Activated T-helper 9 cell treated with anti-CD3 and anti-CD28 coated beads, Interleukin-2, amount 50 U/mL, for 16 hours (primary cell): ENCODE measurements at places on chromosomes 13 and 19.

DNA sequence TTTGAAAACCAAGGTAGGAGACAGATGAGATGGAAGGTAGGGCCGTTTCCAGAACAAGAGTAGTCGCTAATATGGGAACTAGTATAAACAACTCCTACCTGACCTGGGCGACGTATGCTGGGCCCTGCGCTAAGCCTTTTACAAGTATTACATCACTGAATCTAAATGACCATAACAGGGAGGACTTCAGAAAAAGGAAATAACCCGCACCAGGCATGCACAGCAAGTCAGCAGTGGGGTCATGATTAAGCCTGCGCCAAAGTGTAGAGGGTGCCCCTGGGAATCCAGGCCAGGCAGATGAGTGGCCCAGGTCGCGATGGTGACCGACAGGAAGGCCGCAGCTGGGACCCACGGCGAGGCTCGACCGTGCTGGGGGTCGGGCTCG, 613 bp downstream of the ATP13A1 start:
- no peak for DNase-seq

GRCh38 chr19:40933025-40933424, 51.0 kb upstream of the CYP2A7 start:
- no peak for DNase-seq

- DNase-seq: no peak
Observed at GRCh38 chr13:43785650-43786471, 911 bp downstream of the ENOX1 start.

- DNase-seq: no peak
Observed at GRCh38 chr13:113531041-113531873, 40.7 kb upstream of the DCUN1D2 start.

- no peak for DNase-seq
Observed at GRCh38 chr13:23671377-23671776, 101.2 kb downstream of the TNFRSF19 start.

DNA sequence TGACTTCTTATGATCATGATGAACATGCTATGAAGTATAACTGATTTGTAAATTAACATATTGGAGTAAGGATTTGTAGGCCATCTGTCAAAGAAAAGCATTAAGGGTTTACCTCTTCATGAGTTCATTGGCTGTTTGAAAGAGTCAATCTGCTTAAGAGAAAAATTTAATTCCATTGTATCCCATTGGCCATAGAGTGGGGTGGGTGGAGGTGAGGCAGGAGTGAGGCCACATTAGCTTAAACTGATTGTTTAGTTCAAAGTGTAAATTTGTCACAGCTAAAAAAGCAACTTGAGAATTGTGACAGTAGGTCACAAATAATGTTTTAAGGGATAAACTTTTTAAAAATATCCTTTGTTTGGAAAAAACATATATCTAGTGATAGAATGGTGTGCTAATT, 11.4 kb downstream of the GPR180 start:
- no peak for DNase-seq

DNA sequence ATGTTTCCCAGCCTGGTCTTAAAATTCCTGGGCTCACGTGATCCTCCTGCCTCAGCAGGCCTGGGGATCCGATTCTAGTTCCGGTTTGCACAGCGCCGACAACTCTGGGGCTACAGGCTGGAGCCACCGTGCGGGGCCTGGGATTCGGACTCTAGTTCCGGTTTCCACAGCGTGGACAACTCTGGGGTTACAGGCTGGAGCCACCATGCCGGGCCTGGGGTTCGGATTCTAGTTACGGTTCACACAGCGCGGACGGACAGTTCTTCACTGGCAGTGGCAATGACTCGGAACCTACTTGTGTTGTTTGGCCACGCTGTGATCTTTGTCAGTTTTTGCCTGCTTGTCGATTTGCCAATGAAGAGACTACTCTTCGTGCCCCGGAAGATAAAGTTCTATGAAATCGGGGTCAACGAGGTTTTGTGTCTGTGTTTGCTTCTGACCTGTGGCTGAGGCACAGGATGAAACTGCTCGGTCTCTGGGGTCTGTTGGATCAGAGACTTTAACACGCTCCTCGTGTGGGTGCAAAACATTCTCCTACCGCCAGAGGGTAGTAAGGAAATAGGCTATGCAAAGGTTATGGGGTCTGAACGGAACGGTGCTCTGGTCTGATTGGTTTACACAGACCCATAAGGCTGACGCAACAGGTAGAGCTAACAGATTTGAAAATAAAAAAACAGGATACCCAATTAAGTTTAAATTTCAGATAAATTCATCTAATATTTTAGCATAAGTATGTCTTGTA, 12.1 kb upstream of the ZSCAN1 start:
- no peak for DNase-seq

- DNase-seq: no peak
Observed at GRCh38 chr13:88800505-88800904, 1129.3 kb downstream of the SLITRK5 start.

- no peak for DNase-seq
Observed at GRCh38 chr13:54029226-54029625, 1000.6 kb downstream of the OLFM4 start.

DNA sequence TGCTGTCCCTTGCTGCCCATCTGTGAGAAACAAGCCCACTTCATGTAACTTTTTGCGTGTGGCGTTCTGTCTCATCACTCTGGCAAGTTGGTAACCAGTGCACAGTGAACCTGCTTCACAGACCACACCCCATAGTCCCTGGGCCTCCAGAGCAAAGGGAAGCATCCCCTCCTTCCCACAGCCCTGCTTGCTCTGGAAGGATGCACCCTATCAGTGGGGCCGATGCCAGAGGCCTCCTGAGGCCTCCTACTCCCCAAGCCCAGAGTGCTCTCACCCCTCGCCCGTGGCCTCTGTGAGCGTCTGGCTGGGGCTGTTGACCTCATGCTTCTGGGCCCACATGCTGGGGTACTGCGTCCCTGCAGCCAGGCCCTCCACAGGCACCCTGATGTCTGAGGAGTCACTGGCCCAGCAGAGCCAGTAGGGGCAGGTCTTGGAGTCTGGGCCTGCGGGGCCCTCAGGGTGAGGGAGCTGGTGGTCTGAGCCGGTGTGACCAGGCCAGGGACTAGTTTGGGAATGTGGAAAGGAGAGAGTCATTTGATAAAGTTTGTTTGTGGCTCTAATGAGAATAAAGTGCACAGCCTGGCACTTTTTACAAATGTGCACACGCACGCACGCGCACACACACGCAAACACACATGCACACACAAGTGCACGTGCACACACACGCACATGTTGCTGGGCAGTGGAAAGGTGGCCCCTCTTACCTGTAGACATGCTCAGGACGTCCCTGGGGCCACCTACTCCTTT, 5.1 kb downstream of the TMEM86B start:
- no peak for DNase-seq

- DNase-seq: no peak
Observed at GRCh38 chr13:38409771-38410170, 60.1 kb downstream of the UFM1 start.

GRCh38 chr13:37149380-37149779, 43.9 kb upstream of the CSNK1A1L start:
- no peak for DNase-seq

DNA sequence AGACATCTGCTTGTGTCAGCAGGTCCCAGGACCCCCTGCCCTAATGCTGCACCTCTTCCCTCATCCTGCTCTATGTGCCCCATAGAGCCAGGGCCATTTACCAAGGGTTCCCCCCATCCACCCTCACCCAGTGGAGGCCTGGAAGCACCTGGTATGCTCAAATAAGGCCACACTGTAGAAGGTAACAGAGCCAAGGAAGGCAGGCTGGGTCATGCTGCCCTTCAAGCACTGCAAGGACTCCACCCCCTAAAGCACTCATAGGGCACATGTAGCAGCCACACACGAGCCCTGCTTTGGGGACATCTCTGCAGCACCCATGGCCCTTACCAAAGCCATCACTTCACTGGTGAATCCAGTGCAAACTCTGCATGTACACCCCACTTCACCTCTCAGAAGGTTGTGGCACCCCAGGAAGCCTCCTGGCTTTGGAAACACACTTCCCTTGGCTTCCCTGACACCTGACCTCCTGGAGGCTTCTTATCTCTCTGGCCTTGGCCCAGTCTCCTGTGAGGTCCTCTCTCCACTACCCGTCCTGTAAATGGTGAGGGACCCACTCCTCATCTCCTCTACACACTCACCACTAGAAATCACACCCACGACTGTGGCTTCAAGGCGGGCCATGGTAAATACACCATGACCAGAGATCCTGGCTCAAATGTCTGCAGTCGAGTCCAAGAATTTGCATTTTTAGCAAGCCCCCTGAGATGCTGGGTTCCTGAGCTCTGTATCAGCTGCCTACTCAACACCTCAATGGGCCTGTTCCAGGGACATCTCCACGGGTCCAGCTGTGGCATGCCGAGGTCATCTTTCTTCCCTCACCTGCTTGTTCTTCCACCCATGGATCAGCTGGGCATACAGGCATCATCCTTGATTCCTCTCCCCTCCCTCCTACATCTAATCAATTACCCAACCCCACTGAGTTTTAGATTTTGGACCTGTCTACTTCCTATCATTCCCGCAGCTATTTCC, 80.9 kb upstream of the DOCK9 start:
- no peak for DNase-seq

DNA sequence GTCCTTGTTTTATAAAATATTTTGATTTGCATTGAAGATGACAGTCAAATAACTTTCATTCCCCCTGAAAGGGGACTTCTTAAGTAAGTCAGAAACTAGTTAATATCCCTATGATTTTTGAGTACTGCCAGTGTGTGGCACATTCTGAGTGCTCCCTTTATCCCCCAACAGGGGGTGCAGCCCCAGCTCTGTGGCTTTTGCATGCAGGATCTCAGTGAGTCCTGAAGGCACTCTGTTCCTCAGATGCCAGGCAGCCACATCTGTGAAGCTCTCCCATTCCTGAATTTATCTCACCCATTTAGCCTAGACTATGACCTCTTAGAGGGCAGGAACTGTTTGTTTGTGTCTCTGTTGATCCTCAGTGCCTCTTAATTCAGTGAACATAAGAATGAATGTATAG, 123.1 kb downstream of the CDK8 start:
- no peak for DNase-seq

DNA sequence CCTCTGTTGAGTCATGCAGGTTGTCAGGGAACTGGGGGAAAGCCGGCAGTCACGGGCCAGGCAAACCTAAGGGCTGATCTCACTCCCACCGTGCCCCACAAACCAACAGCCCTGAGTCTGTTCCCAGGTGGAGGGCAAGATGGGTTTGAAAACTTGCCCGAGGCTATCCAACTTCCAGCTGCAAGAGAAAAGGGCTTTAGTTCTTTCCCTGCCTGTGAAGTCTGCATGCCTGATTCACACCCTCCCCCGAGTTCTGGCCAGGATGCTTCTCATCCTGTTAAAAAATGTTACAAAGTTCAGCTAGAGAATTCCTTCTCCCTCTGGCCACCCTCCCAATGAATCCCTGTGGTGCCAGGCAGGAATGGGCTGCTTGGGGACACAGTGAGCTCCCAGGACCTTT, 33.1 kb downstream of the MYO16 start:
- no peak for DNase-seq

GRCh38 chr19:37654629-37655300, 500 bp downstream of the ZFP30 start:
- no peak for DNase-seq

GRCh38 chr19:17393002-17393401, 994 bp downstream of the CCDC194 start:
- no peak for DNase-seq

- DNase-seq: no peak
Observed at GRCh38 chr13:35856721-35857364, 274.3 kb downstream of the DCLK1 start.

- DNase-seq: no peak
Observed at GRCh38 chr13:98576200-98576945, 534 bp downstream of the STK24 start.

DNA sequence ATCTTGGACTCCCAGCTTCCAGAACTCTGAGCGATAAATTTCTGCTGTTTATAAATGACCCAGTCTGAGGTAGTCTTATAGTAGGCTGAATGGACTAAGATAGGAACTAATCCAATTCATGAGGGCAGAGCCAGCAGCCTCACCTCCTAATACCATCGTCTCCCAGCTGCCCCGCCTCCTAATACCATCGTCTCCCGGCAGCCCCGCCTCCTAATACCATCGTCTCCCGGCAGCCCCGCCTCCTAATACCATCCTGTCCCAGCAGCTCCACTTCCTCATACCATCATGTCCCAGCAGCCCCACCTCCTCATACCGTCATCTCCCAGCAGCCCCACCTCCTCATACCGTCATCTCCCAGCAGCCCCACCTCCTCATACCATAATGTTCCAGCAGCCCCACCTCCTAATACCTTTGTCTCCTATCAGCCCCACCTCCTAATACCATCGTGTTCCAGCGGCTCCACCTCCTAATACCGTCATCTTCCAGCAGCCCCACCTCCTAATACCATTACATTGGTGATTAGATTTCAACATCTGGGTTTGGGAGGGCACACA, 2.4 kb upstream of the ARGLU1 start:
- peak; percentile 65 for DNase-seq

DNA sequence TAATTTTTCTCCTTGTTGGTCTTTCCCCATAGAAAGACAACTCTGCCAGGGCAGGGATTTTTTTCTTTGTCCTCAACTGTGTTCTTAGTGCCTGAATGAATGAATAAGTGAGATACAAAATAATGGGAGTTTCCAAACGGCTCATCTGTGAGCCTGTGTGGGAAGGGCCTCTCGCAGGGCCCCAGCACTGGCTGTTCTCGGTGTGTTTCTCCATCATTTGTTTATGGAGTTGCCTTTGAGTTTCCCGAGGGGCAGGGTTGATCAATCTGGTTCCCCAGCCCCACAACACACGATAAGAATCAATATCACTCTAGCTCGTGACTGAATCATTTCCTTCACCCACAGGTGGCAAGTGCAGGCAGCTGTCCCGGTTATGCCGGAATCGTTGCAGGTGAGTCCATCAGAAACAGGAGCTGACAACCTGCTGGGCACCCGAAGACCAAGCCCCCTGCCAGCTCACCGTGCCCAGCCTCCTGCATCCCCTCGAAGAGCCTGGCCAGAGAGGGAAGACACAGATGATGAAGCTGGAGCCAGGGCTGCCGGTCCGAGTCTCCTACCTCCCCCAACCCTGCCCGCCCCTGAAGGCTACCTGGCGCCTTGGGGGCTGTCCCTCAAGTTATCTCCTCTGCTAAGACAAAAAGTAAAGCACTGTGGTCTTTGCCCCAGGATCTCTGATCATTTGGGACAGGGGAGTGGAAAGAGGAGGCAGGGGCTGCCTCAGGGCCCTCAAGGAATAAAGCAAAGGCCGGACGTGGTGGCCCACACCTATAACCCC, 14.9 kb downstream of the FXYD5 start:
- DNase-seq: no peak

GRCh38 chr13:98267080-98267912, 90.2 kb upstream of the RNF113B start:
- DNase-seq: no peak

- no peak for DNase-seq
Observed at GRCh38 chr19:5738423-5738822, 18.0 kb downstream of the CATSPERD start.

GRCh38 chr19:35362261-35363000, 4.2 kb downstream of the FFAR3 start:
- DNase-seq: no peak

DNA sequence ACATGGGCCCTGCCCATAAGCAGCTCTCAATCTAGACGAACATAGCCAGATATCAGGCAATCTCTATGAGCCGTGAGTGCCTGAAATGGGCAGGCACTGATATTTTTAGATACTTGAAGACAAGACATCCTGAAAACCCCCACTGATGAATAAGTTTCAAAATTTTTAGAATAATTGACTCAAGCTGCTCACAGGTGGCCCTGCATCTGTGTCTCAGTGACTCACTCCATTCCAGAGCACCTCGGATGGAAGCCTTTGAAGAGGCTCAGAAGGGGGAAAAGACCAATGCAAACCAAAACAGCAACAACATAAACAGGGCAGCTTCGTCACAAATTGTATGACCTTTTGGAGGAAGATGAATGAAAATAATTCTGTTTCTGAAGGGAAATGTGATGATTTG, 42.8 kb upstream of the SLC46A3 start:
- DNase-seq: no peak

- DNase-seq: no peak
Observed at GRCh38 chr19:13057744-13058143, 44.9 kb downstream of the LYL1 start.
